Peyer's patch (tissue), 4 donors: ENCODE measurements at places on chromosomes 1 and 21. TPM values are rescaled to one million over a fixed set of nuclear protein-coding genes. Genes with fewer than 3 reads are reported as not detected.

The MPC2 gene
- total RNA-seq = 31.6 TPM

The OPRD1 gene
- total RNA-seq = not detected

The HCRTR1 gene
- not detected for total RNA-seq

The LAMC1 gene
- 115 TPM for total RNA-seq

The IL22RA1 gene
- 87.9 TPM for total RNA-seq

The FMO5 gene
- total RNA-seq = 141 TPM

GRCh38 chr21:44377201-44377921 lies 23.9 kb downstream of the TRPM2 start:
- peak; percentile 42 for DNase-seq

GRCh38 chr1:59751004-59751395 lies 63.7 kb upstream of the HOOK1 start:
- no peak for DNase-seq

DNA sequence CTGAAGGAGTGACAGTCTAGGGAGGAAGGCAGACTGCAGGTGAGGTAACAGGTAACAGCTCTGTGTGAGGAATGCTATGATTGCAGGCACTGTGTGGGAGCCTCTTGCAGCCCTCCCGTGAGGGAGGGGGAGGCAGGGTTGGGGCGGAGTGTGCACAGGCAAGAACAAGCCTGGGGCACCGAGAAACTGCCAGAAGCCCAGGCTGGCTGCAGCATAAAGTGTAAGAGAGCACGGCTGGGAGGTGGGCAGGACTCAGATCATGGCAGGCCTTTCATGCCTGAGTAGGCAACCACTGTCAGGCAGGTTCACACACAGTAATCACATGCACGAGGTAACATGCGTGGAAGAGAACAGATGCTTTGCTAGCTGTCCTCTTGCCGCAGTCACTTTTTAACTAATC lies 11.3 kb upstream of the RHEX start:
- DNase-seq = peak; percentile 86

DNA sequence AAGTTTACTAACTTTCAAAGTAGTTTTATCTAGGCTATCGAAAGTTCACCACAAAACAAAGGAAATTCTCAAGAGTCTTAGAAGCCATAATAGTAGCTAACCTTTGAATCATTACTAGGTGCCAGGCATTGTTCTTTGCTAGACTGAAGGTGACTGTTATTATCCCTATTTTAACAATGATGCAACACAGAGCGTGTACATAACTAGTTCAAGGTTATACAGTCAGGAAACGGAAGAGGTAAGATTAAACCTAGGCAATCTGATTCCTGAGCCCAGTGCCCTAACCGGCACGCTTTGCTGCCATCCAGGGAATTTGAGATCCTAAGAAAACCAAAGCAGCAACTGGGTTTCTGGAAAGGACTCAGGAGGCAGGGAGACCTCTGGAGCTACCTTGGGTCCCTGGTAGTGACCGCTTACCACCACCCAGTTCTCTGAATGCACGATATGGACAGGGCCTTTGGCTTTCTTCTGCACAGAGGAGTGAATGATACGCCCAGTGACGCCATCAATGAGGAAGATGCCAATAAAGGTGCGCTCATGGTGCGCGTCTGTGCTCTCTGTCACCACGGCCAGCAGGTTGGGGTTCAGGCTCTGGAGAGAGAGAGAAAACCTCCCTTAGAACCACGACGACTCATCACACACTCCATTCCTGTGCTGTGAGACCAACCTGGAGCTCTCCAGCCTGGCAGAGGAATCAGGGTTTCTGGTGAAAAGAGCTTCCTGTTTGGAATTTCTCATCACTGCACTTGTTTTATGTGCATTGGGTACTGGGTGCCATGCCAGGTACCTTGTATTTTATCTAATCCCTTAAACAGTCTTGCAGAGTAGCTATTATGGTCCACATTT lies 13.1 kb upstream of the UBR4 start:
- DNase-seq = no peak

- no peak for DNase-seq
These were observed 139.6 kb downstream of the NAV1 start for GRCh38 chr1:201678264-201679101.

DNA sequence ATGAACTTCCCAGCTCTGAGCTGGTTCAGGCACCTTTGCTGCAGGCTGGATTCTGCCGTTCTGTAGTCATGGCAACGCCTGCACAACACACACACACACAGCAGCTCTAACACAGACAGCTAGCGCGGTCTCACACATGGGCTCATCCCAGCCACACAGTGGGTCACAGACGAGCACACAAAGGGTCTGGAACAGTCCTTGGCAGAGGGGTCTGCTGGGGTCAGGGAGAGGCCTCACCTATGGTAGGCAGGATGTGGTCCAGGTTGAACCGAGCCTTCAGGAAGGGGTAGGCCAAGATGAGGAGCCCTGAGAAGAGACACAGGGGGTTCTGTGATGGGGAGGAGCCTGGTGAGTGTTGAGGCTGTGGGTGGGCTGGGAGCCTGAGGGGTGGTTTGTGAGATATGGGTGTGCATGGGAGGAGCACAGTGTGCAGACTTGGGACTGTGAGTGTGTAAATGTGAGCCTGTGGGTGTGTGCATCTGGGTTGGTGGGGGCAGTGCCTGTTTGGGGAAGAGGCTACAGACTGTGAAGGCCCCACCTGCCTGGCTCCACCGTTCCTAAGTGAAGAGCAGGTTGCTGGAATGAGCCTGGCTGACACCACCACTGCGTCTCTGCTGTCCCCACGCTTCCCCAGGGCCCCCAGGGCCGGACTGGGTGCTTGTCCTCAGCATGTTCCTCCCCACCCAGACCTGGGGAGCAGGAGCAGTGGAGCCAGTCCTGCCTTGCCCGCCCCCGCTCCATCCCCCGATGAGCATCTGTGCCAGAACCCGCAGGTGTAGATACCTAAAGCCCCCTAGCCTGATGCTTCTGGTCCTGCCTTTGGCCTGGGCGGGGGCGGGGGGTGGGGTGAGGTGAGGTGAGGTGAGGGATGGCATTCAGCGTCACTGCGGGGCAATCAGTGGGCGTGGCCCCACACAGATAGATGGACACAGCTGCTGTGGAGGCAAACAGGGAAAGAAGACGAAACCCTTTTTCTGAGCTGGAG lies 1.5 kb downstream of the KNCN start:
- no peak for DNase-seq

- DNase-seq = no peak
These were observed 146.3 kb upstream of the C8B start for GRCh38 chr1:57112148-57112547.

GRCh38 chr1:164589961-164590507 lies 31.1 kb downstream of the PBX1 start:
- no peak for DNase-seq
